ENCODE measurements at places on chromosomes 5 and 9.

DNA sequence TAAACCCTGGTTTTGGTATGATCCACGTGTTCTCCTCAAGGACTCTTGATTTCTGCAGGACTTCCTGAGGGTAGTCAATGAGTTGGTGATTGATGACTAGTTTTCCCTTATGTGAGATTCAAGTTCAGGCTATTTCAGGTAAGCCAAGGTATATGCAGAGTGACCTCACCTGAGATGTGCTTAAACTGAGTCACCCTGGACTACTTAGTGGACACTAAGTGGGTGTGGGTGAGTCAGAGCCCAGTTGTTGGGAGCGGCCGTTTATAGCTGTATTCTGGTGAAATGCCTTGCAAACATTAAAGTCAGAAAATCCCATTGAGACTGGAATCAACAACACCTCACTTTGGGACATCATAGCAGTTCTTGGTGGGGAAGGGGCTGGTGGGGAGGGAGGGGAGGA lies 62.9 kb downstream of the SLC28A3 start:
- DNase-seq: no peak

- DNase-seq: no peak
Observed at GRCh38 chr5:131019601-131020315, 145.3 kb downstream of the HINT1 start.

- DNase-seq: peak; percentile 48
Observed at GRCh38 chr9:130663258-130663976, 977 bp upstream of the PRDM12 start.

- DNase-seq: no peak
Observed at GRCh38 chr5:42858031-42858643, 46.4 kb upstream of the SELENOP start.

DNA sequence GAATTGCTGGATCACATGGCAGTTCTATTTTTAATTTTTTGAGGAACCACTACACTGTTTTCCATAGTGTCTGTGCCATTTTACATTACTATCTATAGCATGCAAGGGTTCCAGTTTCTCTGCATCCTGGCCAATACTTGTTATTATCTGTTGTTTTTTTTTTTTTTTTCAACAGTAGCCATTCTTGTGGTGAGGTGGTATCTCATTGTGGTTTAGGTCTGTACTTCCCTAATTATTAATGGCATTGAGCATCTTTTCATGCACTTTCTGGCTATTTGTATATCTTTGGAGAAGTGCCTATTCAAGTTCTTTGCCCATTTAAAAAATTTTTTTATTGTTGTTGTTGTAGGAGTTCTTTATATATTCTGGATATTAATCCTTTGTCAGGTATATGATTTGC lies 97.7 kb downstream of the GDNF start:
- no peak for DNase-seq

GRCh38 chr5:173742432-173742816 lies 126.0 kb upstream of the BOD1 start:
- no peak for DNase-seq

DNA sequence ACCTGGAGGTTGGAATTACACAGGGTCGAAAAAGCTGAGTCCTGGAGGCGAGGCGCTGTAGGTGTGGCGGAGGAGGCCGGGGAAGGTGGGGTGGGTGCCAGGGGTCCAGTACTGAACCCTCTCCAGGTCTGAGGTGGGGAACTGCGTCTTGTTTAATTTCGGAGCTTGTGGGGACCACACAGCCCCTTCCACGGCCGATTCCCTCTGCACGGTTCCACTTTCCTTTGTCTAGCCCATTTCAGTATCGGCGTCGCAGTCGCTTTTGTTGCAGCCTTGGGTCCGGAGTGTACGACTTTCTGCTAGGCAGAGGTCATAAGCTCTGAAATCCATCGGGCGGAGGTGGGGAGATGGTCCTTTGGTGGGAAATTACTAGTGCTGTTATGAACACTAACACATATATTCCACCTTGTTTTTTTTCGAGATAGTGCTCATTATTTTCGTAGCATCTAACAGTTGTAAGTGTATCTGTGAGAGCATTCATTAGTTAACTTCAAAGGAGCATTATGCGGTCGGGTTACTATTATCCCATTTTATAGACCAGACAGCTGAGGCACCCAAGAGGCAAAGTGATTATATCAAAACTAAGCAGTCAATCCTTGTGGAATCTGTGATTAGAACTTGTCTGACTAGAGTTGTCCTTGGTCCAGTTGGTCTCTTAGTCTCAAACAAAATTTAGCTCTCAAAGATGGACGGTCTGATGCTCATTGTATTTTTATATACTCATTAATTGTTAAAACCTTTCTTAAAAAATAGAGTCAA lies 737 bp downstream of the RNF180 start:
- no peak for DNase-seq

- DNase-seq: no peak
Observed at GRCh38 chr9:16434526-16434925, 435.9 kb downstream of the BNC2 start.

DNA sequence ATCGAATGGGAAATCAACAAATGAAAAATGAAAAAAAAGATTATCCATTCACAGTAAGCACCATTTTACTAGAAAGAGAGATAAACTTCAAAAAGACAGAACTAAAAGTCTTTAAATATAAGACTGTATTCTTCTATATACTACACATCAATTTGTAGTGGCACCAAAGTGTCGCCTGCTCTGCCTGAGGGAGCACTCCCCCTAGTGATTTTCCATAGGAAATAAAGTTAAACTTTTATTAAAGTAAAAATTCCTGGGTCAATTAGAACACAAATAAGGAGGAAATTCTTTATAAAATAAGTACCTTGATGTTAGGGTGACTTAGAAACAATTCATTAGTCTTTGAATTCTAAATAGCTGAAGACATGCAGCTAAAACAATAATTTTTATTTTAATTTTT lies 9.7 kb downstream of the RAD1 start:
- DNase-seq: no peak

DNA sequence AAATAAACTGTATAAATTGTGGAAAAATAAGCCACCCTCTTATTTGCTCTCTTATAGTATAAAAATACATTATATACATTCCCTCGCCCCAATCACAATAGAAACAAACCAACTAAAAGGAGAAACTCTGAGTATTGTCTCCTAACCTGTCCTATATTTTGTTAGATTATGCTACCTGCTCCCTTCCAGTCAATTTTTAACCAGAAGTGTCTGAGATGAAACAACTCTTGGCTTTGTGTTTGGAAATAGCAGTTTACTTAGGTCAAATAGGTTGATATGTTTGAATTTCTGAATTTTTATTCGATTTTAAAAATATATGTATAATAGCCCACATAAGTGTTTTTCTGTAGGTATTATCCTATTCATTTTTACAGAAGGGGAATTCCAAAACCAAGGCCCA lies 475.0 kb upstream of the ZNF462 start:
- DNase-seq: no peak

DNA sequence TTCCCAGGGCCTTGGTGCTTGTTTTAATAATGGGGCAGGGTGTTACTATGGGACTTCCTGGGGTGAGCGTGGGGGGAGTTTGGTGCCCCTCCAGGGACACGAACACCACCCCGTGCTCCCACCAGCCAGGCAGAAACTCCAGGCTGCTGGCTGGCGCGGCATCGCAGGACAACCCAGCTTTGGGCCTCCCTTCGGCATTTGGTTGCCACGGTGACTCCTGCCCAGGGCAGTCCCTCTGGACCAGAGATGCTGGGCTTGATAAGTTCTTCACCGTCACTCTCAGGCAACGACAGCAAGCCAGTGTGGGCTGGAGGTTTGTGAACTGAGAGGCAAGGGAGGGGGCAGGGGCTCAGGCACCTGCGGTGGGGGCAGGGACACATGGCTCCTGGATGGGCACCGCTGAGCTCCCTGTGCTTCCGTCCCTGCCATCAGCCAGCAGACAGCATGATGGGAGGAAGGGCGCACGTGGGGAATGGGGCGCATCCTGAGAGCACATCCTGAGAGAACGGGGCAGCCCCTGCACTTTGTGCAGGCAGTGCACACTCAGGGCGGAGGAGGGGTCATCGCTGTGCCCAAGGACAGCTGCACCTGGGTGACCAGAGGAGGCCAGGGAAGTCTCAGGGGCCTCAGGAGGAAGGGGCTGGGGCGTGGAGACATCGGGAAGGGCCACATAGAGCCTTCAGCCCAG lies 116.4 kb downstream of the RXRA start:
- DNase-seq: peak; percentile 68

GRCh38 chr5:142411656-142412425 lies 87.0 kb upstream of the SPRY4 start:
- DNase-seq: no peak

GRCh38 chr9:28293369-28294090 lies 720.2 kb upstream of the C9orf72 start:
- DNase-seq: no peak

GRCh38 chr5:149367249-149367971 lies 9.6 kb downstream of the PCYOX1L start:
- DNase-seq: peak; percentile 71

GRCh38 chr5:7995688-7996294 lies 126.8 kb downstream of the MTRR start:
- no peak for DNase-seq

GRCh38 chr5:14440223-14440581 lies 141.4 kb upstream of the OTULINL start:
- no peak for DNase-seq

DNA sequence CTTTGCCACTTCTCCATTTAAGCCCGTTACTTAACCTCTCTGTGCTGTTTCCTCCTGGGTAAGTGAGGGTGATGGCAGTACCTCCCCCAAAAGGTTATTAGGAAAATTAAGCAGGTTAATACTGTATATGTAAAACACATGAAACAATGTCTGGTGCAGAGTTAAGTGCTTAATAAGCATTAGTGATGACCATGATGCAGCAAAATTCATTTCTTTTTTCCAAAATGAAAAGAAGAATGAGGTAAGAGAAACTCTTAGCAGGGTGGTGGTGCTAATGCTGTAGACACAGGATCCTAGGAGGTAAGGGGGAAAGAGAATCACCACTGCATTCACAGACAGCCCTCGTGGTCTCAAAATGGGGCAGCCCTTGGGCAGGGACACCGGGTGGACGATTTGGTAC lies 115.1 kb upstream of the RAI14 start:
- no peak for DNase-seq
